CD4-positive, alpha-beta T cell treated with Interleukin-1 beta for 1 hour (primary cell): ENCODE measurements at places on chromosomes 11 and 22.

DNA sequence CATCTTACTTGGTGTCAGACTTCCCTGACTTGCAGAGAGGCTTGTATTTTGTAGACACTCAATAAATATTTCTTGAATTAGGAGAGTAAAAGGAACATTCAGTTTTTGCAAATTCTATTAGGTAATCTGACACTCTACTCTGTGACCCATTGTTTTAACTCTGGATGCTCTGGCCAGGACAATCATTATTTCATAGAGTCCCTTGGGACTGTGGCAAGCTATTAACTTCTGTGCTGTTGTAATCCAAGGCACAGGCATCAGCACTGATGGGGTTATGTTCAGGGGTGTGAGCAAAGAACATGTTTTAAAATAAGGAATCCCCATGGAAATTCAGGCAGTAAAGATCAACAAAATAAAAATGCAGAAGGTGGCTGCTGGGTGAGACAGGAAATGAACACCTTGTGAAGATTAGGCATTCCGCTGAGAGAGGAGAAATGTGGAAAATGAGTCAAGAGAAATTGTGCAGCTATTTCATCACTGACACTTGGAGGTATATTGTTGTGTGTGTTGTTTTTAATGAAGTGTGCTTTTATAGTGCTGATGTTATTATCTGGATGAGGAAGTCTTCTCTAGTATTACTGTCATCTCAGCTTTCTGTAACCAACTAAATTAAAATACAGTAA is 175.2 kb downstream of the WNT11 start:
- no peak for DNase-seq

GRCh38 chr22:37911697-37912096 is 5.6 kb downstream of the MICALL1 start:
- DNase-seq: no peak

GRCh38 chr11:32487270-32487669 is 51.9 kb upstream of the WT1 start:
- no peak for DNase-seq

- DNase-seq: no peak
Measured at GRCh38 chr11:123330471-123330870, 99.6 kb upstream of the GRAMD1B start.

- DNase-seq: no peak
Measured at GRCh38 chr11:124784051-124784450, 16.2 kb downstream of the MSANTD2 start.

DNA sequence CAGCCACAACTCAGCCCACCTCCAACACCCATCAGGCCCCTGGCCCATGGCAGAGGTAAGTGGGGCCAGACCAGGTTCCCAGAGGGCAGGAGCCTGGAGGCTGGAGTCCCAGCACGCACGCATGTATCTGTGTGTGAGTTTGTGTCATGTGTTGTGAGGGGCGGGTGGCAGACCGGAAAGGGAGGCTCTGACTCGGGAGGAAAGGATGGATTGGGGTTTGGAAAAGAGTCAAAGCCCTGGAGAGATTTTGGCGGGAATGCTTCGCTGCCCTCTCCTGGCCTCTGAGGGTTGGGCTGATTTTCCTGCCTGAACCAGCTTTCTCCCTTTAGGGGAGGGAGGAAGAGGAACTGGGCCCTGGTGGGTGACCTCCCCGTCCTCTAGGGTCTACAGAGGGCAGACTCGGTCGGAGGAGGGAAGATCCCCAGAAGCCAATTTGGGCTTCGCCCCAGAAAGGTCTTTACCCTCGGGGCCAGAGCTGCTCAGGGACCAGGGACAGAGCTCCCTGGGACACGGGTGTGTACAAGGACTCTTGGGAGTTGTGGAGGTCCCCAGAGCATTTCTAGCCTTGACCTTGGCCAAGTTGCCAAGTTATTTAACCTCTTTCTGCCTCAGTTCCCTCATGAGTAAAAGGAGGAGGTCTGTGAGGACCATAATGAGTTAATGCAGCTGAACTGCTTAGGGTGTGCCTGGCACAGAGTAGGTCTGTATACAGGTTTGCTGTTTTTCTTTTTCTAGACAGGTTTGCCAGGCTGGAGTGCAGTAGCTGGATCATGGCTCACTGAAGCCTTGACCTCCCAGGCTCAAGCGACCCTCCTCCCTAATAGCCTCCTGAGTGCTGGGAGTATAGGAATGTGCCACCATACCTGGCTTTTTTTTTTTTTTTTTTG is 6.9 kb downstream of the C11orf68 start:
- no peak for DNase-seq

DNA sequence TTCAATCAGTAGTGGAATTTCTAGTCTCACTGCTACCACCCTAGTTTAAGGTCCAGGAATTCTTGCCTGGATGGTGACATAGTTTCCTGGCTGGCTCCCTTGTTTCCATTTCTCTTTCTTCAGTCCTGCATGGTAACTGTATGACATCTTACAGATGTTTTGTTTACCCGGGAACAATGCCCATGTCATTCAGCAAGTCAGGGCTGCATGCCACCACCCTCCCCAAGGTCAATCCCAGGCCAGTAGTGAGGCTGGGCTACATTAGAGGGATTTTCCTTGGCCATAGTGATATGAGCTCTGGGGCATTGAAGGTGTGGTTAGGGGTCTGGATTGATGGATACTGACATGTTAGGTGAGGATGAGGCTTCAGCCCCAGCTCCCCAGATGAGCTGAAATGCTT is 114.9 kb upstream of the E2F8 start:
- DNase-seq: no peak

GRCh38 chr11:21105196-21105917 is 436.0 kb downstream of the NELL1 start:
- no peak for DNase-seq

DNA sequence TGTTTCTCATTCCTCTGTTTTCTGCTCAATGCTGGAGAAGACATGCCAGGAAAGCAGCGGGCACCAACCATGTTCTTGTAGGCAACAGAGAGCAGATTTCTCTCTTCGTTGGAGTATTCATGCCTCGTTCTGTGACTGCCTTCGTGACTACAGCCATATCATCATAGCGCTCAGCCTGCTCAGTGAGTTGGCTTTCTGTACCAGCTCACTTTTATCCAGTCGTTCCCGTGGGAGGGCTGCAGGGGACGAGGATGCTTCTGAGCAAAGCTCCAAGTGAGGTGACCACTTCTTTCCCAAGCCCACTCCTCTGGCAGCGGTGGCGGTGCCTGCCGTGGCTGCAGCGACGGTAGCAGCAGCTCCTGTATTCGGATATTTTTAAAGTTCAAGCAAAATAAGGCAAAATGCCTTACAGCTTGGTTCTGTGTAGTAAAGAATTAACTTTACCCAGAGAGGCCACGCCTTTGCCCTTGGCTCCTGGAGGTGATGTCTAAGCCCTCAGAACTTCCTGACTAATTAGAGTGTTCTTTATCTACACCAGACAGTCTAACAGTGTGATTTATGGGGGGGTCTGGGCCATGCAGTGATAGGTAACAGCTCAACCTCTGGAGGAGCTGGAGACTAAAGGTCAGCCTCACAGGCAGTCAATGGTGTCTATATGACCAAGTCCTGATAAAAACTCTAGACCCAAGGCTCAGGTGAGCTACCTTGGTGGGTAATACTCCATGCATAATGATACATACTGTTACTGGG is 35.3 kb downstream of the LDHAL6A start:
- no peak for DNase-seq
